ENCODE measurements at places on chromosomes 7 and 10.

- no peak for DNase-seq
These were observed 8.9 kb upstream of the GIMAP8 start for GRCh38 chr7:150441524-150441923.

DNA sequence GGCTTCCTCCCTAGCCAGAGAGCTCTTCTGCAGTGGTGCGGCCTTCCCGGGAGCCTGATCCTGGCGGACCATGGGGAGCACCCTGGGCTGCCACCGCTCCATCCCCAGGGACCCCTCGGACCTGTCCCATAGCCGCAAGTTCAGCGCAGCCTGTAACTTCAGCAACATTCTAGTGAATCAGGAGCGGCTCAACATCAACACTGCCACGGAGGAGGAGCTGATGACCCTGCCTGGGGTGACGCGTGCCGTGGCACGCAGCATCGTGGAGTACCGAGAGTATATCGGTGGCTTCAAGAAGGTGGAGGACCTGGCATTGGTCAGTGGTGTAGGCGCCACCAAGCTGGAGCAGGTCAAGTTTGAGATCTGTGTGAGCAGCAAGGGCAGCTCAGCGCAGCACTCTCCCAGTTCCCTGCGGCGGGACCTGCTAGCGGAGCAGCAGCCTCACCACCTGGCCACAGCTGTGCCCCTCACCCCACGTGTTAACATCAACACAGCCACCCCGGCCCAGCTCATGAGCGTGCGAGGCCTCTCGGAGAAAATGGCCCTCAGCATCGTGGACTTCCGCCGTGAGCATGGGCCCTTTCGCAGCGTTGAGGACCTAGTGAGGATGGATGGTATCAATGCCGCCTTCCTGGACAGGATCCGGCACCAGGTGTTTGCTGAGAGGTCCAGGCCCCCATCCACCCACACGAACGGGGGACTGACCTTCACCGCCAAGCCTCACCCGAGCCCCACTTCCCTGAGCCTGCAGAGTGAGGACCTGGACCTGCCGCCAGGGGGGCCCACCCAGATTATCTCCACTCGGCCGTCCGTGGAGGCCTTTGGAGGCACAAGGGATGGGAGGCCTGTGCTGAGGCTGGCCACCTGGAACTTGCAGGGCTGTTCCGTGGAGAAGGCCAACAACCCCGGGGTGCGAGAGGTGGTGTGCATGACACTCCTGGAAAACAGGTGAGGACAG, 1.5 kb downstream of the EEPD1 start:
- no peak for DNase-seq

GRCh38 chr7:956031-956430, 1.6 kb upstream of the ADAP1 start:
- DNase-seq: no peak

GRCh38 chr10:19835952-19836351, 19.7 kb downstream of the PLXDC2 start:
- DNase-seq: no peak

DNA sequence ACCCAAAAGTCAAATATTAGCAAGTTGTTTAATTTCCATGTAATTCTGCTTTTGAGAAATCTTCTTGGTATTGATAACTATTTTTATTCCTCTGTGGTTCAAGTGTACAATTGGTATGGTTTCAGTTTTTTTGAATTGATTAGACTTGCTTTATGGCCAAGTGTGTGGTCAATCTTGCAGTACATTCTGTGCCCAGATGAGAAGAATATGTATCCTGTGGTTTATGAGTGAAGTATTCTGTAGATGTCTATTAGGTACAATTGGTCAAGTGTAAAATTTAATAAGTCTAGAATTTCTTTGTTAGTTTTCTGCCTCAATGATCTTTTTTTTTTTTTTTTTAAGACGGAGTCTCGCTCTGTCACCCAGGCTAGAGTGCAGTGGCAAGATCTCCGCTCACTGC, 36.6 kb upstream of the C7orf33 start:
- DNase-seq: no peak

- DNase-seq: no peak
These were observed 5.9 kb upstream of the ASL start for GRCh38 chr7:66069732-66070131.

- no peak for DNase-seq
These were observed 148.2 kb downstream of the CHN2 start for GRCh38 chr7:29342761-29343160.

- DNase-seq: no peak
These were observed 415.0 kb downstream of the SFMBT2 start for GRCh38 chr10:6995831-6996230.

DNA sequence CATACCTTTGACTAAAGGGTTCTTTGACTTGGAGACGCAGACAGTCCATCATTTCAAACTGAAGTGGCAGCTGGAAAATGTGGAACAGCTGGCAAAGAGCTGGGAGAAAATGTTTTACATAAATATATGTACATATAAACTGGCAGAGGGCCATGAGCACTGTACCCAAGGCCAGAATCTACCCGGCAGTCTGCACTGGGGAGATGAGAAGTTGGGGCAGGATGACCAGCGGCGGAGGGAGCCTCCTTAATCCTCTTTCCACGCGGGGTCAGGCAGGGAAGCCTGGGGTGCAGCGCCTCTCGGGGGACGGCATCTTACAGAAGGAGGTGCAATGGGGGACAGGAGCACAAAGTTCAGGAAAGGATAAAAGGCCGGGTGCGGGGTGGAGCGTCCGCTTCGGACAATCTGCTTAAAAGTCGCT, 1.3 kb downstream of the GLI3 start:
- DNase-seq: no peak

DNA sequence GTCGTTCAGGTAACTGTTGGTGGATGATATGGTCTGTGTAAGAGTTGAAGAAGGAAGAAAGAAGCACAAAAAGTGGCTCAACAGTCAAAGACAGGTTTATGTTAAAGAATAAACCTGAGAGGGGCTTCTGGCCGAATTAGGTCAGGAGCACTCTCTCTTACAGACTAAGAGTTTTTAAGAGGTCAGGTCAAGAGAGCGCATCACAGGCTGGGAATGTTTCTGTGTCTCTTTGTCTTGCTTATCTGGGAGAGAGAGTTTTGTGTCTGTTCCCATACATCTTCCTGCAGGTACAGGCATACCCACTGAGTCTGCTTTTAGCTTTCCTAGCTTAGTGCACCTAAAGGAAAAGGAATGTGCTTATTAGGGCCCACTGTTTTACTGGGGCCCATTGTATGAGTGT, 22.2 kb upstream of the PRPF18 start:
- no peak for DNase-seq

All from stimulated activated naive CD8-positive, alpha-beta T cell treated with anti-CD3 and anti-CD28 coated beads, Interleukin-15, Interleukin-2, amounts not matched to agents 100 U/mL and 50 U/mL, for 24 hours (primary cell).